NCI-H510A treated with DMSO at 0.1 percent for 48 hours (cell line): ENCODE measurements at places on chromosomes 5 and 9.

DNA sequence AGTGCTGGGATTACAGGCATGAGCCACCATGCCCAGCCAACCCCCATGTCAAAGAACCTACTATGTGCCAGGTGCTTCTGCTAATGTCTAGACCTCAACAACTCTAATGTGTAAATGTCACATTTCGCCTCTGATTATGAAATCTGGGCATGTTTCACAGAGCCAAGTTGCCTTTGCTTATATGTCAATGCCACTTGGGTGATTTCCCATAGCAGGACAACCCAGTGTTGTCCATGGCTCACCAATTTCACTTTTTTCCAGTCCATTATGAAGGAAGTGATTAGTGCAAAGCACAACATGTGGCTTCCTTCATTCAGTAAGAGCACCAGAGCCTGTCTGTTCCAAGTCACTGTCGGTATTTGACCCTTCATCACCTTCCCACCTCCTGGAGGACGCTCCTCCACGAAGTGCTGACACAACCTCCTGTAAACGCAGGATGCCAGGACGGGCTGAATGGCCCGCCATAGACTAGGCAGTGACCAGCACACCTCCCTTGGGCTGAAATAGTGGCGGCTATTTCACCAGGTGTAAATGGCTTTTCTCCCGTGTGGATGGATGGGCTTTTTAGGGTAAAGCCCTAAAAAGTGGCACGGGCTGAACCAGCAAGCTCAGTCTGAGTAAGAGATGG is 962 bp upstream of the PKN3 start:
- no peak for DNase-seq

GRCh38 chr5:169826618-169827017 is 153.7 kb downstream of the INSYN2B start:
- no peak for DNase-seq

DNA sequence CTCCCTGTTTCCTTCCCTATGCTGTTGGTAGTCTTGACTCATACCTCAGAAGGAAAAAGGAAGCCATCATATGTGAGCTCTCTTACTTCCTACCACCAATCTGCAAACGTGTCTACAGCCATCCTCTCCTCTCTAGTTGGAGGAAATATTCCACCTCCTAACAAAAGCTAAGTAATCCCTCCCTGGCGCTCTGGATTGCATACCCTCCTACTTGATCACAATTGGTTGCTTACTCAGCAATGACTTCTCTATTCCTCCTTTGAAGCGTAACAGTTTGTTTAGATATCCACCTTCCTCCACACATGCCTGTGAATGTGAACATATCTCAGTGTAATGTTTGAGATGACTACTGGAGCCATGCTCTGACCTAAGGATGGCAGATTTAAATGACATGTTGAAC is 18.2 kb downstream of the RUSC2 start:
- DNase-seq, result no peak

DNA sequence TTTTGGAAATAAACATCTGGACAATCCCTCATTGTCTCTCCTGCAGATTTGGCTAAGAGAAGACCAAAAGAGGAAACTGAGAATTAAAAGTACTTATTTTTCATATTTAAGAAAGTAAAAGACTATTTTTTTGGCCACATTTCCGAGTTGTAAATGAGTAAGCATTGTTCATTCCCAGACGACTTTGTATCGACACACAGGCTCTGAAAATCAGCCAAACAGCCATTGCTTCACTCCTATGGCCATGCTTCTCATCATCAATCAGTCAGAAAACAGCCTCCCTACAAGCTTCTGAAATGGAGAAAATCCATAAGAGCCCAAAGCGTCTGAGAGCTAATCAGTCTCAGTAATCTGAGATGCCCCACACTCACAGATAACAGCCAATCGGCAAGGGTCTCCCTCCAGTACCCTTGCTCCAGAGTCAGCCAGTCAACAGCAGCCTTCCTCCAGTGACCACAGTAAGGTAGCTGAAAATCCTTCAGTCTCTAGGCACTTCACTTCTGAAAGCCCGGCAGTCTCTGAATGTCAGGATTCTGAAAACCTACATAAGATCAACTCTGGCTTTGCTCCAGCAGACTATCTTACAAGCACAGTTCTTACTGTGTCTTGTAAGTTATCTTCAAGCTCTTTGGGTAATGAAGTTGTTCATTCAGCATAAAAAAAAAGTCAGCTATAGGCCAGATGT is 30.9 kb downstream of the CDO1 start:
- no peak for DNase-seq

GRCh38 chr9:1129382-1129781 is 79.2 kb downstream of the DMRT2 start:
- DNase-seq, result no peak

GRCh38 chr9:2229109-2229721 is 214.1 kb downstream of the SMARCA2 start:
- no peak for DNase-seq

DNA sequence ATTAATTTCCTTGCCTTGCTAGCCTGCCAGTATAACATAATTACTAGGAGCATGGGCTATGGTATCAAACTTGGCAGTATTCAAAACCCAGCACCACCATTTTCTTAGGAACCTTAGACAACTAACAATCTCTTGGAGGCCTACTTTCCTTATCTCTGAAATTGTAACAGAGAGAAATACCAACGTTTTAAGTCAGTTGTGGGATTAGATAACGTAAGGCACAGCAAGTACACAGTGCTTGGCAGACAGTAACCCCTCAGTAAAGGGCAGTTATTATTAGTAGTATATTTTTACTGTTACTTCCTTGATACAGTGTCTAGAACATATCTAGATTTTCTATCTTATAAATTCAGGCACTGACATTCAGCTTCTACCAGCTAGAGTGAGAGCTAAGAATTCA is 309.6 kb downstream of the ACTL7B start:
- no peak for DNase-seq

DNA sequence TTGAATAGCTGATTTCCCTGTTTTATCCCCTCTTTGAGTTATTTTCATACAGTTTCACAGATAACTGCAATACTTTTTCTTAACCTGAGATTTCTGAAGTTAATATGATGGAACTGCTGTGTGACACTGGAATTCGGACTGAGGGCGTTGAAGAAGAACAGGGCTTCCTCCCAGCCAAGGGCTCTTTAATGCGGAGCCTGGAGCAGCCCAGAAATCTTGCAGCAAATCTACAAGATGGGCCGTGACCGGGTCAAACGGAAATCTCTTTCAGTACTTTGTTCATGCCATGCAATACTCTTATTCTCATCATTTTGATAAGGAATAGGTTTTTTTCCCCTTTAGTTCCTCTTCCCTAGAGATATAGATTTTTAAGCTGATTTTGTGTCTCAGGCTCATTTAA is 236.8 kb upstream of the IRX4 start:
- no peak for DNase-seq

DNA sequence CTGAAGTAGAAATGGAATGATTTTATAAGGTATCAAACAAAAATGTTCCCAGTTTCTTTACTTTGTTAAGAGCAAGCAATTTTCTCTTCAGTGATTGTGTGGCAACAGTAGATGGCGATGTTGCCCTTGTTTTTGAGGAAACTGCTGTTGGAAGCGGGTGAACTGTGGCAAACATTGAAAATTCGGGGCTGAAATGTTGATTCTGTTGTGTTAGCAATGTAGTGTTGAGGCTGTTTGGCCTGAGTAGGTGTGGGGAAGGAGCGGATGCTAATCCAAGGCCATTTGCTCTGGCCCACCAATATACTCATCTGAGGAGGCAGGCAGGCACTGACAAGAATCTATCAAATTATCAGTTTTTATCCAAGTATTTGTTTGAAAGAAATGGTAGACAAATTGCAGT is 129.8 kb downstream of the SLC12A2 start:
- peak; percentile 45 for DNase-seq
